Subcutaneous adipose tissue (tissue), 4 donors: ENCODE measurements at places on chromosomes 11 and 22. TPM values are rescaled to one million over a fixed set of nuclear protein-coding genes. Genes with fewer than 3 reads are reported as not detected.

MS4A3 gene
- not detected for total RNA-seq

LINC01488 gene
- total RNA-seq = not detected

MS4A12 gene
- not detected for total RNA-seq

FZD4 gene
- 245 TPM for total RNA-seq

GLYATL1 gene
- total RNA-seq = not detected

GAL3ST3 gene
- 0.38 TPM for total RNA-seq

LRRC55 gene
- total RNA-seq = not detected

OR52N4 gene
- total RNA-seq = not detected

APOA1 gene
- total RNA-seq = not detected

SLC1A2 gene
- 0.68 TPM for total RNA-seq

OR5M8 gene
- total RNA-seq = not detected

GRIA4 gene
- total RNA-seq = not detected

DEPDC7 gene
- total RNA-seq = 0.66 TPM

PATE4 gene
- total RNA-seq = not detected

NNMT gene
- 724 TPM for total RNA-seq

SCARF2 gene
- 2.8 TPM for total RNA-seq

ZBTB16 gene
- 346 TPM for total RNA-seq

KCNK4 gene
- total RNA-seq = not detected

CCDC15 gene
- total RNA-seq = 1.8 TPM
